Activated B cell treated with CpG ODN at 0.5 μM for 24 hours (primary cell): ENCODE measurements at places on chromosomes 2 and 18. TPM values are rescaled to one million over a fixed set of nuclear protein-coding genes. Genes with fewer than 3 reads are reported as not detected.

DNA sequence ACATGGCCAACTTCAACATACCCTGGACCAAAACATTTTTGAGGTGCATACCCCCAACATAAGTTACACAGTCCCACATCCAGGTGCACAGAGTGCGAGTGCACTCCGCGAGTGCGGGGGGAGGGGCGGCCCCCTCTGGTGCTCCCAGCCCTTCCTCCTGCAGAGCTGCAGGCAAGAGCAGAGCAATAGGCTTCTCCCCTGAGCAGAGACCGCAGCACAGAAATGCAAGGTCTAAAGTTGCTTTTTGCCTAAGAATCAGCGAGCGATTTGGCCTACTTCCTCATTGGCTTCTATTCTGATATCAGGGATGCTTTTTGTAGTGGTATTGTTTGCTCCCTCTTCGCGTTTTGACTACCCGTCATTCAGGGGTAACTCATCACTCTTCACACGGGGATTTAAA lies 40.6 kb downstream of the BOLA3 start:
- peaks cover 46% of the 10 kb centered on the region for H3K36me3 ChIP-seq
- no peaks in the 10 kb centered on the region for H3K4me1 ChIP-seq
- no peak overlapping the region for H3K4me3 ChIP-seq

DNA sequence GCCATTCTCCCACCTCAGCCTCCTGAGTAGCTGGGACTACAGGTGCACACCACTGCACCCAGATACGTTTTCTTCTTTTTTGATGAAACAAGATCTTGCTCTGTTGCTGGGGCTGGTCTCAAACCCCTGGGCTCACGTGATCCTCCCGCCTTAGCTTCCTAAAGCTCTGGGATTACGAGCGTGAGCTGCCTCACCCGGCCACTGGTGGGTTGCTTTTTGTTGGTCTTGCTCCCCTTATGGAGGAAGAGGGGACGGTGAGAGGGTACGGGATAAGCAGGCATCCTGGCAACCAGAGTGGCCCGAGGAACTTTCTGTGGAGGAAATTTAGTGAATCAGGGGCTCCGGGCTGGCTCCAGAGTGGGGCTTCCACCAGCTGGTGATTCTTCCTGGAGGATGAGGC lies 222.3 kb downstream of the HDAC4 start:
- H3K4me1 ChIP-seq = no peaks in the 10 kb centered on the region
- no peak for DNase-seq

DNA sequence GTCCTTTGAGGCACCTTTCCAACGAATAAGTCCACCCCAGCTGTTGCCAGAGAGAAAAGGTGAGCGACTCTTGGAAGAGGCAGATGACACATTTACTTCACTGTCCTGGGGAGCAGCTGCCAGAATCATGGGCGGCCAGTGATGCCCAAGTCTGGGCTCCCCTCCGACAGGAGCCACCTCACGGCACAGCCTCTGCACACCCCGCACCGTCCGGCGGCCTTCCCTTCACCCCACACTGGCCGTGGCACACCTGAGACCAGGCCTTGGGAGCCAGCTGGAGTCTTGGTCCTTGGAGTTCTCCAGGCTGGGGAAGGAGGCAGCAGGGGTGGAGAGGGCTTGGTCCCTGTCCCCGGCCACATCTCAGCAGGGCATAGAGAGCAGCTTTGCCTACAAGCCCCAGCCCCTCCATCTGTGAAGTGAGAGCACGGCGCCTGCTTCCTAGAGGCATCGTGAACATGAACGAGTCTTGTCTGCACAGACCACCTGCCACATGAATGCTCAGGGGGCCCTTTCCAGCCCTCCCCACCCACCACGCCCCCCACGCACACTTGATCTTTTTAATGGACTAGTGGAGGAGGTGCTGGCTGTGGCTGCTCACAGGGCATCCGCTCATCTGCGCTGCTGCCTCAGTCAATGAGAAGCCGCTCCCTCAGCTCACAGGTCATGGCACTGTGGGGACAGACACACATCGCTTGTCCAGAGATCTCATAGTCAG lies 400.2 kb upstream of the MYT1L start:
- H3K27me3 ChIP-seq = no peaks in the 10 kb centered on the region
- no peaks in the 10 kb centered on the region for H3K36me3 ChIP-seq
- H3K27ac ChIP-seq = no peak overlapping the region
- H3K4me3 ChIP-seq = no peak overlapping the region
- no peaks in the 10 kb centered on the region for H3K4me1 ChIP-seq

DNA sequence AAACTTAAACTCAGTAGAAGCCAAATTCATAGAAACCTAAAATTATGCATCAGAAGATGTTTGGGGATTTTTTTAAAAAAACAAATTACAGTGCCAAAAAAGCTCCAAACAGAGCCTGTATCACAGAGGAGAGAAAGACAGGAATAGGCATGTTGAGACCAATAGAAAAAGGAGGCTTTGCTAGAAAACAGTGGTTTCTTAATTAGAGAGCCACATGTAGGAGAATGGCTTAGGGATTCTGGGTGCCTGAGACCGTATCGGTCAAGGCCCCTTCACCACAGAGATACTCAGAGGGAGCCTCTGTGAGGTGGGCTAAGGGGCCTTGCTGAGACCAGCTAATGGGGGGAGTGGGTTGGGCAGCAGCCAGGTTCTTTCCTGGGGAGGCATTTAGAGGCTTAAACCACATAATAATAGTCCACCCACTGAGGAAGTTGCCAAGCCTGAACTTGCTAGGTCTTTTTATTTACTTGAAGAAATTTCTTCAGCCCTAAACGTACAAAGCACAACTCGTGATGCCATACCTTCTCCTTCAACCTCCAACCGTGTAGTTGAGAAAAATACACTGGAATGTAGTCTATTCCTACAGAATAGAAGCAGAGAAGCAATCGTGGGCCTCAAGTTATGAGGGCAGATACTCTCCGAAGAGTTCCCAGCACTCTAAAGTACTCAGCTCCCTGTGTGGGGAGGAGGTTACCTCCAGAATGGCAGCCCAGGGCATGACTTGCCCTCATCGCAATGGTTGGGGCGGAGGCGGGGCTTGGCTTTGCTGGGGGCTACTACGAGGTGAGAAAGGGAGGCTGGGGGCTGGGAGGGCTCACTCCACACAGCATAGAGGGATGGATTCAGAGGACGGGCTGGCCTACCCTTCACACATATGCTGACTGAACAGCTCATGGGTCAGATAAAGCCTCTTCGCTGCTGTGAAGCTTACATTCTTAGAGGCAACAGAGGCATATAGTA lies 237.9 kb downstream of the TPGS2 start:
- no peaks in the 10 kb centered on the region for H3K36me3 ChIP-seq
- H3K27me3 ChIP-seq = peaks cover 6% of the 10 kb centered on the region
- H3K4me3 ChIP-seq = no peak overlapping the region
- DNase-seq = no peak

BCL11A gene
- total RNA-seq = 279 and 331 TPM in 2 replicates

SLC38A11 gene
- total RNA-seq = 2.2 and 2.6 TPM in 2 replicates
